Fibroblast of skin of left biceps (primary cell): ENCODE measurements at places on chromosomes 2 and 18.

- DNase-seq, result no peak
Observed at GRCh38 chr2:139967665-139968064, 1187.5 kb upstream of the NXPH2 start.

- DNase-seq, result no peak
Observed at GRCh38 chr2:202400941-202401340, 24.8 kb downstream of the BMPR2 start.

DNA sequence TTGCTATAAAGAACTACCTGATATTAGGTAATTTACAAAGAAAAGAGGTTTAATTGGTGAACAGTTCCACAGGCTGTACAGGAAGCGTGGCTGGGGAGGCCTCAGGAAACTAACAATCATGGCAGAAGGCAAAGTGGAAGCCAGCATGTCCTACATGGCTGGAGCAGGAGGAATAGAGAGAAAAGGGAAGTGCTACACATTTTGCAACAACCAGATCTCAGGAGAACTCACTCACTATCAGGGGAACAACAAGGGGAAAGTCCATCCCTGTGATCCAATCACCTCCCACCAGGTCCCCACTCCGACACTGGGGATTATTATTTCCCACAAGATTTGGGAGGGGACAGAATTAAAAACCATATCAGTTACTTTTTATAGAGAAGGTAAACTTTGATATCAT lies 273.5 kb upstream of the MMADHC start:
- no peak for DNase-seq

GRCh38 chr2:24024996-24025663 lies 15.2 kb downstream of the MFSD2B start:
- no peak for DNase-seq

DNA sequence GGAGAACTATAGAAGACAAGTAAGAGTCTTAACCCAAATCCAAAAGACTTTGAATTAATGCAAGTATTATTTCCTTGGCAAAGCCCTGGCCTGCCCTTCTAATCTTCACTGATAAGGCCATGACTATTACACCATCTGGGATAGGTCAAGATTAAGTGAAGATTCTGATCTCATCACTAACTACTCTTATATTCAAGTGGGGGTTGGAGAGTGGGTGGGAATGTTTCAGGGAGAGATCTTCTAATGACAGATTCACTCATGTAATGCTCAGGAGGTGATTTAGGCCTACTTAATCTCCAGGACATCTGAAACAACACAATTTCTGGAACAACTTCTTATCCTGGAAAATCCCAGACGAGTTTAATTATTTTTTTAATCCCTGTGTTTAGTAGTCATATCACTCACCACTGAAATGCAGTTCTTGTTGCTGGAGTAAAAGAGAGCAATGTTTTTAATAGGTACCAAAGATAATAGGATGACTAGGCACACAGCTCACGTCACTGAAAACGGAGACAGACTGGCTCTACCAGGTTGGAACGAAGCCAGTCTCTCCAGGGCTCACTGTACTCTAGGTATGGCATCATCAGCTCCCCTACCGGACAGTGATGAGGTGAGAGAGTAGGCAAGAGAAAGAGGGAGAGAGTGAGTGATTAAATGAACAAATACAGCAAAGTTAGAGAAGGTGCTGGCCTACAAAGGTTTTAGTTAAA lies 133.1 kb downstream of the NCKAP5 start:
- no peak for DNase-seq

- peak; percentile 66 for DNase-seq
Observed at GRCh38 chr2:178845566-178846457, 38.6 kb upstream of the TTN start.

GRCh38 chr2:26679867-26680266 lies 12.7 kb upstream of the KCNK3 start:
- no peak for DNase-seq

DNA sequence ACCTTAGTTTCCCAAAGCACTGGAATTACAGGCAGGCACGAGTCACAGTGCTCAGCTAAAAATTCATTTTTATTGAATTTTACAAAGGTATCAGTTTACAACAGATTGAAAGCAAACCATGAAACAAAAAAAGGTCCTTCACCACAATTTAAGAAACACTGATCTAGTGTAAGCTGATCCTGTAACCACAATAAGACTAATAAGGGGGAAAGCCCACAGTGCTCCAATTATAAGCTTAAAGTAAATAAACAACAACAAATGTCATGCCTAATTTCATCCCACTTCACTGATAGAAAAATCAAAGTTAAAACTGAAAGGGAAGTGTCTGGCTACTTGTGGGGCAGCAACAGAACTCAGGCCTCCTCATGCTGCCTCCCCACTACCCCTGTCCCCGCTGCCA lies 49.2 kb downstream of the ICA1L start:
- DNase-seq, result no peak

- DNase-seq, result no peak
Observed at GRCh38 chr18:10285283-10285640, 169.2 kb upstream of the APCDD1 start.

GRCh38 chr2:241219030-241219382 lies 30.5 kb downstream of the ANO7 start:
- no peak for DNase-seq

- DNase-seq, result no peak
Observed at GRCh38 chr2:173290046-173290445, 64.6 kb upstream of the CDCA7 start.

DNA sequence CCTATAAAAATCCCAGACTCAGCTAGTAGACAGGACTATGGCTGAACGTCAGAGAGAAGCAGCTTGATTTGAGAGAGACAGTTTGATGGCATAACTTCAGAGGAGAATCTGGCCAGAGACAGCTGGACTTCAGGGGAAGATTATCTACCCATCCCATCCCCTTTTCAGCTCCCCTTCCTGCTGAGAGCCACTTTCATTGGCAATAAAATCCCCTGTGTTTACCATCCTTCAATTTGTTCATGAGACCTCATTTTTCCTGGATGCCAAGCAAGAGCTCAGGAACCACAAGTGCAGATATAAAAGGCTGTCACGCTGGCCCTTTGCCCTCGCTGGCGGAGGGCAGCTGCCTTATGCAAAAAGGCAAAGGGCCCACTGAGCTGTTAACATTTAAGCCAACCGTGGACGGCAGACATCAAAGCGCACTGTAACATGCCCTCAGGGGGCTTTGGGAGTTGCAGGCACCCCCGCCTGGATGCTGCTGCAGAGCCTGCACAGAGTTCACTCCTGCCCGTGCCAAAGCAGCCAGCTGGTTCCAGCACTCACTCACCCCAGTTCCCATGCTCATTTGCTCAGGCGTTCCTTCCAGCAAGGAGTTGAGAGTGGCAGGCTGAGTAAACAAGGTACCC lies 164.3 kb upstream of the PGAP1 start:
- DNase-seq, result no peak

GRCh38 chr2:225948903-225949302 lies 549.4 kb downstream of the NYAP2 start:
- DNase-seq, result no peak

DNA sequence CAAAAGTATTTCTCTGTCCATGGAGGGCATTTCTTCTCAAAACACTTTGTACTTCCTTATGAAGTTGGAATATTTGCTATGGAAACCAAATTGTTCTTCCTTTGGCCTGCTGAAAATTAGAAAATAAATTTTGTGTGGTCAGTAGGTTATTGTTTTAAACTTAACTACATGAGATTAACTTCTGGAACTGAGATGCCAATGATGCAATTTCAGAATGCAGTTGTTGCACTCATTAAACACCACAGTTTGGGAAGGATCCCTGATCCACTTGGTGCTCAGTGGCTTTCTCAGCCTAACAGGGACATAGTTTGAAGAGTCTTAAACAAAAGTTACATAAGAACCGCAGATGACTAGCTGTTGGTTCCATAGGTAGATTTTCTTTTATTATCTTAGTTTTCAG lies 23.3 kb upstream of the IL1R1 start:
- no peak for DNase-seq

DNA sequence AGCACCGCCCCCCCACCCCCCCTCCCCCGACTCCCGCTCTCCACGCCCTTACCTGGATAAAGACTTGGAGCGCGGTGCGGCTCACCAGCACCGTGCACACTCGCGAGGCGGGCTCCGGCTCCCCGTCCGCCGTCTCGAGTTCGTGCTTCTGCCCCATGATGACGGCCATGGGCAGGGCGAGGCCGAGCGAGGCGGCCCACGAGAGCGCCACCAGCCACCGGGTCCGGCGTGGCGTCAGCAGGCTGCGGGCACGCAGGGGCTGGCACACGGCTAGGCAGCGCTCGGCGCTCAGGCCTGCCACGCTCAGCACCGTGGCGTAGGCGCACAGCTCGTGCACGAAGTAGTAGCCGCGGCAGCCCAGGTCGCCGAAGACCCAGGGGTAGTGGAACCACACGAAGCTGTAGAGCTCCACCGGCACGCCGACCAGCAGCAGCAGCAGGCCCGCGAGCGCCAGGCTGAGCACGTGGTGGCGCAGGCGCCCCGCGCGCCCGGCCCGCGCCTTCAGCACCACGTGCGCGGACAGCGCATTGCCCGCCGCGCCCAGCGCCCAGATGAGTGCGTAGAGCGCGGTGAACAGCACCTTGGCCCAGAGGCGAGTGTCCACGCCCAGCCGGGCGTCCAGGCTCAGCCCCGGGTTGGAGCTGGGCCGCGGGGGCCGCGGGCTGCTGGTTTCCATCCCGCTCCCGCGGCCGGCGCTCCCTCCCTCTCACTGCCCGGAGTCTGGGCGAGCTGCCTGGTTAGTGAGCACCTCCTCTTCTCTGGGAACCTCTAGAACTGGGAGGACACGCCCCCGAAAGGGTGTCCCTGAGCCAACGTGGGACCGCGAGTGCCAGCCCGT lies at the start of gene NTSR2:
Gene NTSR2 (minus strand): TSS at position 742 of the 838 bp plus-strand sequence. CDS start 66 bp downstream, at position 676.
- peak; percentile 6 for DNase-seq

DNA sequence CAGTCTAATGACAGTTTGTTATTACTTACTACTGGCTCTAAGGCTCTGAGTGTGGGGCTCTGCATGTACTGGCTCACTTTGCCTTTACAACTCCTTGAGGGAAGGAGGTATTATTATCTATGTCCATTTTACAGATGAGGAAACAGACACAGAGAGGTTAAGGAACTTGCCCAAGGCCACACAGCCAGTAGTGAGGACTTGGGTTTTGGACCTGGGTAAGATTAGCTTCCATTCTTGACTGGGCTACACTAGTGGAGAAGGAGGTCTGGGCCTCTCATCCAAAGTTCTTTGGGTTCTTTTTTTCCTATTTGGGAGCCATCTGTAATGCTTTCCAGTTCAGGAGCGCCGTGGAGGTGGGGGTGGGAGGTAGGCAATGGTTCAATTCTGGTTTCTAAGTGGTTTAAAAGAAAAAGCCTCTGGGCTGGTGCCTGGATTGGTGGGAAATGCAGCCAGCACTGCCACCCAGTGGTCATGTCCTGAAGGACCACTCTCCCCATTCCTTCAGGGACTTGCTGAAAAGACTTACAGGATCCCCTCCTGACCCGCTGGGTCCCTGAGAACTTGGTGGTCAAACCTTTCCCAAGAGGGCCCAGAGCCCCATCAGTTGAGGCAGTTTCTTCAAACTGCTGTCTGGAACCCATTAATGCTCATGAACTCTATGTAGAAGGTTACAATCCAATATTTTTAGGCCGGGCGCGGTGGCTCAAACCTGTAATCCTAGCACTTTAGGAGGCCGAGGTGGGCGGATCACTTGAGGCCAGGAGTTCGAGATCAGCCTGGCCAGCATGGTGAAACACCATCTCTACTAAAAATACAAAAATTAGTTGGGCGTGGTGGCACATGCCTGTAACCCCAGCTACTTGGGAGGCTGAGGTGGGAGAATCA lies 38.6 kb upstream of the NOTO start:
- no peak for DNase-seq

- peak; percentile 62 for DNase-seq
Observed at GRCh38 chr18:59478591-59478990, 119.5 kb upstream of the LMAN1 start.

DNA sequence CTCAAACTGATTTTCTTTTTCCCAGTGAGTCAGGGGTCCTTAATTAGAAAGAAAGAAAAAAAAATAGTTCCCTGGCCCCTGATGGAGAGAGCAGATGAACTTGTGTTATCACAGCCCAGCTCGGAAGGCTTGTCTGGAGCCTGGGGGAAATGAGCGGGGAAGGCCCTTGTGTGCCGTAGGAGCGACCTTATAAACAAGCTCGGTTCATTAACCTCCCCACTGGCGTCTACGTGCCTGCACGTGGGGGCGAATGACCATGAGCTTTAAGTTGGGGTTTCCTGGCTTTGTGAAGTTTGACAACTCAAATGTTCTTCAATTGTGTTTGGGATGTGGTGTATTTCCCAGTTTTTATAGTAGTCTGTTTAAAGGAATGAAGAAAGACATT lies 69.5 kb downstream of the EPAS1 start:
- no peak for DNase-seq

GRCh38 chr2:152693033-152693432 lies 24.2 kb downstream of the PRPF40A start:
- DNase-seq, result no peak

DNA sequence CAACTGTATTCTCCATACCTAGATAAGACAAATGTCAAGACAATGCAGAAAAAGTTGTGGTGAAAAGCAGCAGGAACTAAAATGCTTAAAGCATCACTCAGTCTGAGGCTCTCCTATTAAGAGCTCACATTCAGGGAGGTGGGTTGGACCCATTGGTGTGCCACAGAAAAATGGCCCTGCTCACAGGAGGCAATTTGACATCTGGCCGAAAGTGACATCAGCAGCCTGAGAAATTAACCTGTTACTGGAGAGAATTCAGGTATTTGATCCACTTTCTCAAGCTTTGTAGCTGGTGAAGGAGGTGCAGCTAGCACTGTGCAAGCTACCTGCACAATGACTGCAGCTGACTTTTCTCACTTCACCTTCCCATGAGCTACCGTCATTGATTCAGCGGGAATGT lies 86.0 kb downstream of the TMEM247 start:
- DNase-seq, result no peak

- no peak for DNase-seq
Observed at GRCh38 chr2:110881908-110882307, 149.5 kb downstream of the ACOXL start.

DNA sequence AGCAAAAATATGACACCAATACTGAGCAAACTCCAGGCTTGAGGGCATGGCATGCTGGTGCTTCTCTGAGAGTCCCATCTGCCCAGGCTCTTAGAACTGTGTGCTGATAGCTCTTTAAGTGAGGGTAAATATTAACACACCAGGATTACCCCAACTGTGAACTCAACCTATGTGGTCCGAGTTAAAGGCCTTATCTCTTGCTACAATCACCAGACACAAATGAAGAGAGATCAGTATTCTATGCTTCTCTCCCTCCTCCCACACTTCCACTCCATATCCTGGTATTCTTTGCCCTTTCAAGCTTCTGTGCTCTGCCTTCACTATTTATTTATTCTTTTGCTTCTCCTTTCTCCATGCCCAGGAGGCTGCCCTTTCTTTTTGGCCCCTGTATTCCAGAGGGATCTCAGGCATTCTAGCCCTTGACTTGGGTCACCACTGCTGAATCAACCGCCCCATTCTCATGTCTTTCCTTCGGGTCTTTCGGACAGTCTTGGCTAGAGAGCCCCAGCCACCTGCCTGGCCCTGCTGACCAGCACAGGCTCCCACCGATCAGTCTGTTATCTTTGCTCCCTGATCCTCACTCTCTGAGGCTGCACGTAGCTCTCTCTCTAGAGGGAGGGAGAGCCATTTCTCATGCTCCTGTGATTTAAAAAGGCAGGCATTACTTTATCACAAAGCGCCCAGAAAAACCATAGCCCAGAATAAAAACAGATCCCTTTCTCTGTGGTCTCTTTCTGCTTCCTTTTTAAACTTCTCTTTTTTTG lies 17.2 kb upstream of the HK2 start:
- DNase-seq, result no peak
